ENCODE measurements at places on chromosomes 5 and 9.

- DNase-seq: no peak
Measured at GRCh38 chr9:115411993-115412452, 294.1 kb upstream of the TNC start.

DNA sequence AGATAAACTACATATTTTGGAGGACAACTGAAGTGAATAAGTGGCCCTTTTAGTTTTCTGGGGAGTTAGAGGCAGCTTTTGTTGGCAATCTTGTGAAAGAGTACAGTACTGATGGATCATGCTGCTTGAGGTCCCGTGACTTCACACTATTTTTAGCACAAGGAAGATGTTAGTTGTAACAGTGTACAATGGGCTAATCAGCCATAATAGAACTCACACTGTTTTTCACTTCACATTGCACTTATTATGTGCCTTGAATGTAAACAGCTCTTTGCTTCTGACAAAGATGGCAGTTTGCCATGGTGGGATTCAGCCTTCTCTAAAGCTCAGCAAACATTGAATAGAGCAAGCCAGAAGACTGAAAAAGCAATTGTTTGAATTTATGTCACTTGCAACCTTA, 176.7 kb upstream of the ZNF608 start:
- DNase-seq: no peak

- no peak for DNase-seq
Measured at GRCh38 chr9:21415493-21416267, 6.8 kb downstream of the IFNA8 start.

GRCh38 chr5:110087829-110088228, 398.1 kb downstream of the MAN2A1 start:
- no peak for DNase-seq

DNA sequence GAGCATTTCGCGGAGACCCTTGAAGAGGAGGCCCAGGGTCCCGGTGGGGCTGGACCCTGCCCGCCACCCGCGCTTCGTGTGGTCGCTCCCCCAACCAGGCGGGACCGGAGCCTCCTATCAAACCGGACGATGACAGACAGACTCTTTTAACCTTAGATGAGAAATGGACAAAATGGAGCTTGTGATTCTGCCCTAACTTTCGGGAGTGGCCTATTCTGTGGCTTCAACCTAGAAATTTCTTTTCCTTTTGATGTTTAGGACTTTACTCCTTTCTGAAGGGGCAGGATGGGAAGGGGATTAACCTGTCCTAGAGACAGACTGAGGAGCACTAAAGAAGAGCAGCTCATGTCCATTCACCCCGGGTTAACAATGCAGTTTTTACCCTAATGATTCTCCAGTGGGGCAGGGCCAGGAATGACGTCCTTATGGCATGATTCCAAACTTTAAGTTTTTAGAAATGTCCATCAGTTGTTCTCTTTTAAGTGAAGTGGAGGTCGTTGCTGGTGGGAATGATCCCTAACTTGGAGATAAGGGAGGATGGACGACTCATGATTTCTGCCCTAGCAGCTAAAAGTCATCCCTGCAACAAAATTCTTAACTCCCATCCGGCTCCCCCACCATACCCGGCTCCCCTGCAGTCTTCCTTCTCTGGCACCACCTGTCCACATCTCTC, 1.0 kb downstream of the NIPSNAP3A start:
- DNase-seq: peak; percentile 55

- peak; percentile 7 for DNase-seq
Measured at GRCh38 chr5:103866169-103866568, 303.6 kb upstream of the NUDT12 start.

DNA sequence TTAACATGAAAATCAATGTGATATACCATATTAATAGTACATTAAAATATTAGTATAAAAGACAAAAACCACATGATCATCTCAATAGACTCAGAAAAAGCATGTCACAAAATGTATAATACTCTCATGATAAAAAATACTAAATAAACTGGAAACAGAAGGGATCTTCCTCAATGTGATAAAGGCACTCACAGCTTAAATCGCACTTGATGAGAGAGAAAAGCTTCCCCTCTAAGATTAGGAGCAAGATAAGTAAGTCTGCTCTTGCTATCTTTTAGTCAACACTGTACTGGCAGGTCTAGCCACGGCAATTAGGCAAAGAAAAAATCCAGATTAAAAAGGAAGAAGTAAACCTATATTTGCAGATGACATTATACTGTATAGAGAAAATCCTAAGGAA, 21.8 kb upstream of the MSH3 start:
- DNase-seq: no peak

DNA sequence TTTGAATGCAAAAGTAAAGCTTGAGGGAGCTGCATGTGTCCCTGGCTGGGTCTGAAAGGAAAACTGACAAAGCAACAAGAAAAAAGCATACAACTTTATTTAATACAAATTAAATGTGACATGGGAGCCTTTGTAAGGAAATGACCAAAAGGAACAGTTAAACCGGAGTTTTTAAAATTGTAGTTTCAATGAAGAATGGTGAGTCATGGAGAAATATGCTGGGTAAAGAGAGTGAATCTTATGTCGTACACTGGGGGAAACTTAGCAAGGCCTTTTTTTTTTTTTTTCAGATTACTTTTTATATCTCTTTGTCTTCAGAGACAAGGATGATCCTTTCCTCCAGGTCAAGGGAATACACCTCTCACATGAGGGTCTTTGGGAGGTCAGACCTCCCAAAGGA, 50.1 kb upstream of the FBXL17 start:
- DNase-seq: no peak

Data from RKO (cell line).